ENCODE measurements at places on chromosomes 3 and 15. TPM values are rescaled to one million over a fixed set of nuclear protein-coding genes. Genes with fewer than 3 reads are reported as not detected.

MORC1 gene
- total RNA-seq, result not detected

ITIH3 gene
- total RNA-seq, result not detected

CLDN16 gene
- not detected for total RNA-seq

TMEM108 gene
- not detected for total RNA-seq

HRG gene
- total RNA-seq, result not detected

EIF3J gene
- total RNA-seq, result 129 TPM

ANKUB1 gene
- total RNA-seq, result not detected

CORO2B gene
- 10.5 TPM for total RNA-seq

CBLB gene
- 51.6 TPM for total RNA-seq

RTP4 gene
- total RNA-seq, result not detected

C3orf49 gene
- total RNA-seq, result not detected

IL17RE gene
- 0.53 TPM for total RNA-seq

ZNF717 gene
- 18.5 TPM for total RNA-seq

ALG3 gene
- total RNA-seq, result 61.0 TPM

REC114 gene
- not detected for total RNA-seq

THUMPD3 gene
- 57.0 TPM for total RNA-seq

ERC2 gene
- not detected for total RNA-seq

IDH2 gene
- 224 TPM for total RNA-seq

NAALADL2 gene
- total RNA-seq, result 0.70 TPM

KNG1 gene
- total RNA-seq, result not detected

KCNAB1 gene
- total RNA-seq, result not detected

CLDN11 gene
- total RNA-seq, result 0.33 TPM

GP5 gene
- not detected for total RNA-seq

SAXO2 gene
- 6.6 TPM for total RNA-seq

CLDN1 gene
- total RNA-seq, result not detected

APOD gene
- total RNA-seq, result not detected

NR2E3 gene
- total RNA-seq, result not detected

ATP13A3 gene
- 79.5 TPM for total RNA-seq

A4GNT gene
- not detected for total RNA-seq

SYNPR gene
- total RNA-seq, result not detected

SLC27A2 gene
- total RNA-seq, result not detected

COL7A1 gene
- total RNA-seq, result 10.8 TPM

CASR gene
- total RNA-seq, result not detected

ABHD10 gene
- 45.1 TPM for total RNA-seq

GOLGA6L25 gene
- total RNA-seq, result not detected

GOLGA6D gene
- not detected for total RNA-seq

PFKFB4 gene
- 10.8 TPM for total RNA-seq

PLA2G4E gene
- total RNA-seq, result not detected

CEP152 gene
- total RNA-seq, result 44.9 TPM

CRYGS gene
- 3.5 TPM for total RNA-seq

RASGRP1 gene
- total RNA-seq, result 6.1 TPM

PP2D1 gene
- not detected for total RNA-seq

EPHA6 gene
- total RNA-seq, result not detected

STARD5 gene
- 8.3 TPM for total RNA-seq

ISLR gene
- total RNA-seq, result not detected

MUC4 gene
- 0.11 TPM for total RNA-seq

AMT gene
- total RNA-seq, result 7.8 TPM

RBMS3 gene
- total RNA-seq, result not detected

P2RY14 gene
- not detected for total RNA-seq

FAM3D gene
- total RNA-seq, result not detected

PPARG gene
- not detected for total RNA-seq

SOX14 gene
- total RNA-seq, result not detected

DUOX2 gene
- 0.06 TPM for total RNA-seq

SLC24A5 gene
- not detected for total RNA-seq

HIGD2B gene
- total RNA-seq, result 0.33 TPM

UBAP1L gene
- 8.7 TPM for total RNA-seq
